Left kidney (tissue), 8 donors: ENCODE measurements at places on chromosomes 7 and 10. TPM values are rescaled to one million over a fixed set of nuclear protein-coding genes. Genes with fewer than 3 reads are reported as not detected.
A peak's percentile ranks its signal among the peaks of the same experiment; 100 is the strongest.

DNA sequence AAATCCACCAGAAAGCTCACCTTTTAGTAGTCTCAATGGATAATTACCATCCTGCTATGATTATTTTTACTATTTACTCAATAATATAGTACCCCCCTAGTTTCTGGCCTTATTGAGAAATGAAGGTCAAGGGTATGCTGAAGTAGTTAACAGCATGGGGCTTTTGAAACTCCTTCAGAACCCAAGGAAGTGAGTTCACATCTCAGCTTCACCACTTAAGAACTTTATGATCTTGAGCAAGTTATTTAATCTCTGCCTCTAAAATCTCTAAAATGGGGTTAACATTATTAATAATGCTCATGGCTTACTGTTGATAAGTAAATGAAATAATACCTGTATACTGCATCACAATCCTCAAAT lies 5.8 kb downstream of the MTPN start:
- DNase-seq = no peak

DNA sequence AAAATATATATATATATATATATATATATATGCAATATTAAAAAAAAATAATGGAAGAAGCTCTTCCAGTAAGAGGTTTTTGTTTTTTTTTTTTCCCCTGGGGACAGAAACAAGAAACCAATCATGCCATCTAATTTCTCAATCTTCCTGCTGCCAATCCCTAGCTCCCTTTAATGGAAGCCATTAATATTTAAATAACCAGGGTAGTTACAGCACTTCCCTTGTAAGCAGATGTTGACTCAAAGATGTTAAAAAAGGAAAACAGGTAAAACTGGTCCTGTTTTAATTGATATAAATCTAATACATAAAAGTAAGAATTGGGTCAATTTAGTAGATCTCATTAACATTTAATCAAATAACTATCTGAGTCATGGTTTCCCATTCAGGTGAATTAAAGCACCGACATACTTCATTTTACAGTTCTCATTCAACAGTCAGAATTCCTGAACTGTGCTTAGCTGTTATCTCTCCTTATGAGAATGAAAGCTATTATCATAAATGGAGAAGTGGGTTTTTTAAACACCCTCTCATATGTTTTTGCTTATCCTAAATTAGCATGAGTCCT lies 22.6 kb downstream of the CPVL start:
- DNase-seq = no peak

DNA sequence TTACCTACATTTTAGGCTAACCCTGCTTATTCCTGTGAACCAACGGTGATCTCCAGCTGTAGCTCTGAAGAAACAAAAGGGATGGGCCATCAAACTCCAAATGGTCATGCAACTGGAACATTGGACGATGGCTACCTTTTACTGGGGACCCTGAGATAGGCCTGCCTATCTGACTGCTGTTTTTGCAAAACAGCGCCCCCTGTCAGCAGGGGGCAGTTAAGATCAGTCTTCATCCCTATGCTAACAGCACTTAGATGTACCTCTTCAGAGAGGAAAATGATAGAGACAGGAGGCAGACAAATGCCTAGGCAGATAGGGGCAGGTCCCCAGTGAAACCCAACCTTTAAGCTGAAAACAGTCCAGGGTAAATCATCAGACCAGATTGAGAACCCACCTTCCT lies 1085.4 kb upstream of the SORCS1 start:
- DNase-seq = no peak

DNA sequence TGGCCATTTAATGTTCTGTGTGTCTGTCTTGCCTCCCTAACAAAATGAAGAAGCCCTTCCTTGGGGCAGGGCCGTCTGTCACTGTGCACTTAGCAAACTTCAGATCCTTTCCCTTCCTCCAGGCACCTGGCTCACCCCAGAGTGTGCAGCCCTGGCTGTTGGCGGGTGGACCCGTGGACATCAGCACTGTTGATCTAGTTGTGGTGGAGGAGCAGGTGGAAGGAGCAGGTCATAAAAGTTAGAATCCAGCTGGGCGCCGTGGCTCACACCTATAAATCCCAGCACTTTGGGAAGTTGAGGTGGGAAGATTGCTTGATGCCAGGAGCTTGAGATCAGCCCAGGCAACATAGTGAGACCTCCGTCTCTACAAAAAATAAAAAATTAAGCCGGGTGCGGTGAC lies 12.7 kb downstream of the RAB19 start:
- DNase-seq = no peak

DNA sequence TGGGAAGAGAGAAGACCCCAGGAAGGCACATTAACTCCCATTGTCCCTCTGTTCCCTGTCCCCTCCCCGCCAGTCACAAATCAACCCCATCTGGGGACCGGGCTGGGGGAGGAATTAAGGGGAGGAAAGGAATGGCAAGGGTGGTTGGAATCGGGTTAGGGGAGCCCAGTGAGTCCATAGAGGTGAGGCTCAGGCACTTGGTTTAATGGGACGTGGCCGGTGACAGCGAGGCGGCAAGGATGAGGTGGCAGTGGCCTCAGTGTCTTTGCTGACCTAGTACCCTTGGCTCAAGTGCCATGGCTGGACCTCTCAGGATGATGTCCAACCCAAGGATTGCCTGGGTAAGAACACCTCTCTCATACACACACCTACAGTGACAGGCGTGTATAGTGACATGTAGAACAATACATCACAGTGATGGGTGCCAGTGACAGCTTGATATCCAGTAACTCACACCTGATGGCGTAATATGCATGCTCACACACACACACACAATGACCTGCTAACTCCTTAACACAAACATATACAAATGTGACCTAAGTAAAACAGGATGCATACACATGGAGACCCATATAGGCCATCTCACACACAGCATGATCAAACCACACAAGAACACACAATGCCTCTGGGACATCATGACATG lies 12.3 kb downstream of the KCNIP2 start:
- no peak for DNase-seq

- DNase-seq = no peak
Observed at GRCh38 chr7:12287901-12288300, 76.8 kb downstream of the TMEM106B start.

Gene TAX1BP1
- polyA plus RNA-seq = 132 TPM

Gene RSPH10B2
- 1.6 TPM for polyA plus RNA-seq

DNA sequence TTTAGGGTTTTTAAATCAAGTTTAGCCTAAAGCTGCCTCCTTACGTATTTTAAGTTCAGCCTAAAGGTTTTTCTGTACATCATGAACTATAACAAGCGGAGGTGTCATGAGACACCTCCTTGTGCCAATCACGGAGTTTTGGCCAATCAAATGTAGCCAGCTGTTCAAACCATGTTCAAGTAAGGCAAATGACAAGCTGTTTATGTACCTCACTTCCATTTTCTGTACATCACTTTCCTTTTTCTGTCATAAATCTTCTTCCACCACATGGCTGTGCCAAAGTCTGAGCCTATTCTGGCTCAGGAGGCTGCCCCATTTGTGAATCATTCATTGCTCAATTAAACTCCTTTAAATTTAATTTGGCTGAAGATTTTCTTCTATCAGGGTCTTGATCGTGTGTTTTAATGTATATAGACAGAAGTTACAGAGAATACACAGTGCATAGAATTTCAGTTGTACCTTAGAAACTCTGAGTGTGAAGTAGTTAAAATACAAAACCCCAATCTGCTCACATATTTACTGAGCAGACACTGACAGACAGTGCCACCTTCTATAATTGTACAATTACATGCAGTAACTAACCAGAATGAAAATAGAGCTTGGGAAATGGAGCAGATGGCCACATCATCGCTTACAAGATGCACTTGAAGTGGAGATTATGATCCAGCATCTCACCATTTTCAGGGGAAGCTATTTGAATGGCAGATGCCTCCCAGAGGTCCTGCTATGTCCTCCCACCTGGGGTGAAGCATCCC lies 76.9 kb upstream of the LANCL2 start:
- DNase-seq = no peak

DNA sequence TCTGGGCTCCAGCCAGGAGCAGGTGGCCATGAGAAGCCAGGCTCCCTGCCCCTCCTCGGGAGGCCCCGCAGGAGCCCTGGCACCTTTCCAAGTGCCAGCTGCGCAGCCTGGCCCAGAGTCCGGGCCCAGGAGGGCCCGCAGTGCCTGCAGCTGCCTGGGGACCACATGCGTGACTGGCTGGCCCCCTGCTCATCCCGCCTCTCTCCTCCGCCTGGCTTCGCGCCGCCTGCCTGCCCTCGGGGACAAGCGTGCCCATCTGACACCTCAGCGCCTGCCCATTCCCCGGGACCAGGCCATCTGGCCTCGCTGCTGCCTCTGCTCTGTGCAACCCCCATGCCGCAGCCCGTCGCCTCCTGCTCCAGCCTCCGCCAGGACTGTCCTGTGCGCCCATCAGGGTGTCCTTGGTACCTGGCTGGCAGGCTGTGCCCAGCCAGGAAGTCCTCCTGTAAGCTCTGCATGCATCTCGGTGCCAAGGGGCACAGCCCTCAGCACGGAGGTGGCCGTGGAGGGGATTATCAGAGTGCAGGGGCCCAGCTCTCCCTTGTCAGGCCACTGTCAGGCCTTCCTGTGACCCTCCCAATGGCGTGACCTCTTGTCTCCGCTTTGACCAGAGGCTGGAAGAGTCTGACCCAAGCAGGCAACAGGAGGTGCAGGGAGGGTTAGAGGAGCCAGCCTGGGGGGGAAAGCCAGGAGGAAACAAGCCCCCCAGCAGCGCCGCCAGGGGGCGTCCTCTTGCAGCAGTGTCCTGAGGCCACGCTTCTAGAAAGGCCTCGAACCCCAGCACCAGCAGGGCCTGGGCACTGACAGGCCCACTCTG lies 50.5 kb downstream of the TMEM209 start:
- DNase-seq = no peak

DNA sequence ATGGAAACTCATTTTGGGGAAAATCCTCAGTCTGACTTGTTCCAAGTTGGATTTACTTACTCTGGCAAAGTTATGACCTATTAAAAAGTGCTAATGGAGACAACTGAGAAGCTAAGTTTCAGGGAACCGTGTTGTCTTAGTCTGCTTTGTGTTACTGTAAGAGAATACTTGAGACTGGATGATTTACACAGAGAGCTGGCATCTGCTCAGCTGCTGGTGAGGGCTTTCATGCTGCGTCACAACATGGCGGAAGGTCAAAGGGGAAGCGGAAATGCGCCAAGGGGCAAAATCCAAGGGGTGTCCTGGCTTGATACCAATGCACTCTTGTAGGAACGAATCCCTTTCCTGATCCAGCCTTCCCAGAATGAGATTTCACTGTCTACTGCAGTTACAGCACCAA lies 46.4 kb downstream of the MTURN start:
- DNase-seq = no peak

DNA sequence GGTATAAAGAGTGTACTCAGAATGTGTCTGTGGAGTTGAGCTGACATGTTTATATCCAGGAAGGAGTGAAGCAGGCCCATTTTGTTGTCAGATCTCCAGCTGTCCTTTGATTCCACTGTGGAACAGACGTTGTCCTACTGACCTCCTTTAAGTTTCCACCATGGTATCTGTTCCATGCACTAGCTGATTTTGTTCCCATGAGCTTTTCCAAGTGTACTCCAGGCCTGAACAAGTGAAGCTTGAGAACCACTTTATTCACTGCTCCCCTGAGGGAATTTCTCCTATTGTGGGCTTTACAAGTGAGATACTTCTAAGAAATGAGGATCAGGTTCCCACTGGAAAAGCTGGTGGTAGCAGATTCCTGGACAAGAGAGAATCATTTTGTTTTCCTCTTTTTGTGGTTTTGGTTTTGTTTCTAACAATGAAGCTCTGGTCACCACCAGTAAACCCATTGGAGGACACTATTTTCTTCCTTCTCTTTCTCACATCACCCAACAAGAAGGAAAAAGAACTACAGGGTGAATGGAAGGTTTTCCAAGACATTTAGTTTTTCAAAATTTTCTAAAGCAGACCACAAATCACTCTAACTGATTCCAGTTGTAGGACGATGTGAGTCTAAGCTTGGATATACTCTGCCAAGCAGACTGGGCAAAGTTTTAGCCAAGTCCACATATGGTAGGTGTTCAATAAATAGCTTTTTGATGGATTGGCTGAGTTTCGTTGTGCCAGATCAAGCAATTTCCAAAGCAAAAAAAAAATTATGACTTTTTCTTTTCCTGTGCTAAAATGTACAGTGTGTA lies 144.2 kb downstream of the JCAD start:
- no peak for DNase-seq

DNA sequence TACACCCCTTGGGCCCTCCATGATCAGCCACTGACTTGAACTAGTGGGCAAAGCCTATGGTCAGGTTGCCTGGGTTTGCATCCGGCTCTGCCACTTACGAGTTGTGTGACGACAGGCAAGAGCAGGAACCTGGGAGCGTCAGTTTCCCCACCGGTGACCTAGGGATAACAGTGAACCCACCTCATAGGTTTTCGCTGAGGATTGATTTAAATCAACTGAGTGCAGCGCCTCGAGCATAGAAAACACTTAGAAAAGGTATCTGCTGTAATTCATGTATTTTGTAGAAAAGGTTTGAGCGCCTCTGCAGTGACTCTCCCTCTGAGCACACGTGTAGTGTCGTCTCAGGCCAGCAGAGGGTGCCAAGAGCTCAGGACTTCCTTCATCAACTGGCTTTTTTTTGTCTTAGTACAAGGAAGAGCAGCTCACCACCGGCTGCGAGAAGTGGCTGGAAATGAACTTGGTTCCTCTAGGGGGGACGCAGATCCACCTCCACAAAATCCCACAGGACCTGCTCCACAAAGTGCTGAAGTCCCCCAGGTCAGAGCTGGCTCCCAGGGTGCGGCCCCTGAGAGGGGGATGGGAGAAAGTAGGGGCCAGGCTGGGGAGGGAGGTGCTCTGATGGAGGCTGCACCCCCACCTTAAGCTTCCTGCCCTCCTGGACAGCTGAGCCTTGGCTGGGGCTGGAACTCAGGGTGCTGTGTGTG lies 27.7 kb downstream of the BTBD16 start:
- DNase-seq = peak; percentile 87

Gene CD36
- 32.9 TPM for polyA plus RNA-seq
